ENCODE measurements at places on chromosomes 12 and 14. TPM values are rescaled to one million over a fixed set of nuclear protein-coding genes. Genes with fewer than 3 reads are reported as not detected.

The OAS2 gene
- 0.63 TPM for total RNA-seq

The NRL gene
- total RNA-seq: 1.1 TPM

The RD3L gene
- total RNA-seq: not detected

The TAS2R20 gene
- total RNA-seq: not detected

The SERPINA9 gene
- total RNA-seq: not detected

The FGD6 gene
- total RNA-seq: 15.1 TPM

The ACOT4 gene
- 2.5 TPM for total RNA-seq

The DIO2 gene
- 2.2 TPM for total RNA-seq

The RESF1 gene
- total RNA-seq: 16.3 TPM

The ZNF140 gene
- 11.3 TPM for total RNA-seq

The RIN3 gene
- 24.4 TPM for total RNA-seq

The CHGA gene
- total RNA-seq: 1.5 TPM

The SERPINA10 gene
- total RNA-seq: not detected

The POP5 gene
- total RNA-seq: 53.1 TPM

The ABCD2 gene
- total RNA-seq: not detected

The CELA1 gene
- not detected for total RNA-seq

The SLCO1C1 gene
- total RNA-seq: not detected

The TBC1D30 gene
- total RNA-seq: 1.9 TPM

The TMEM121 gene
- total RNA-seq: 8.7 TPM

The STON2 gene
- total RNA-seq: 1.1 TPM

The CLMN gene
- total RNA-seq: 6.6 TPM

The IFNG-AS1 gene
- total RNA-seq: not detected

The MBD6 gene
- total RNA-seq: 28.7 TPM

The KLRC4 gene
- total RNA-seq: not detected

The KRT81 gene
- total RNA-seq: 4,063 TPM

The CLEC4D gene
- not detected for total RNA-seq

The SAMD15 gene
- 2.0 TPM for total RNA-seq

The CMKLR1 gene
- 0.05 TPM for total RNA-seq

The AKAP3 gene
- not detected for total RNA-seq

The HOXC4 gene
- 1.9 TPM for total RNA-seq

The HOXC5 gene
- total RNA-seq: 1.3 TPM

The DPY19L2 gene
- 1.5 TPM for total RNA-seq

The PMCH gene
- total RNA-seq: not detected

The NXPH4 gene
- total RNA-seq: 5.1 TPM

The MANSC4 gene
- total RNA-seq: not detected

The TMEM132D gene
- total RNA-seq: not detected

The BRI3BP gene
- total RNA-seq: 20.0 TPM

The ZC2HC1C gene
- 5.1 TPM for total RNA-seq

The DIO3 gene
- not detected for total RNA-seq

The PTPRO gene
- not detected for total RNA-seq

The OTUB2 gene
- 3.7 TPM for total RNA-seq

The KLHL28 gene
- 5.8 TPM for total RNA-seq

The LALBA gene
- not detected for total RNA-seq

The ACOT6 gene
- total RNA-seq: not detected

The PGAM5 gene
- total RNA-seq: 57.3 TPM

The MGP gene
- not detected for total RNA-seq

Data from A549 treated with GW870086 at 1 μM for 4 hours (cell line).